ENCODE measurements at places on chromosomes 1 and 21.

DNA sequence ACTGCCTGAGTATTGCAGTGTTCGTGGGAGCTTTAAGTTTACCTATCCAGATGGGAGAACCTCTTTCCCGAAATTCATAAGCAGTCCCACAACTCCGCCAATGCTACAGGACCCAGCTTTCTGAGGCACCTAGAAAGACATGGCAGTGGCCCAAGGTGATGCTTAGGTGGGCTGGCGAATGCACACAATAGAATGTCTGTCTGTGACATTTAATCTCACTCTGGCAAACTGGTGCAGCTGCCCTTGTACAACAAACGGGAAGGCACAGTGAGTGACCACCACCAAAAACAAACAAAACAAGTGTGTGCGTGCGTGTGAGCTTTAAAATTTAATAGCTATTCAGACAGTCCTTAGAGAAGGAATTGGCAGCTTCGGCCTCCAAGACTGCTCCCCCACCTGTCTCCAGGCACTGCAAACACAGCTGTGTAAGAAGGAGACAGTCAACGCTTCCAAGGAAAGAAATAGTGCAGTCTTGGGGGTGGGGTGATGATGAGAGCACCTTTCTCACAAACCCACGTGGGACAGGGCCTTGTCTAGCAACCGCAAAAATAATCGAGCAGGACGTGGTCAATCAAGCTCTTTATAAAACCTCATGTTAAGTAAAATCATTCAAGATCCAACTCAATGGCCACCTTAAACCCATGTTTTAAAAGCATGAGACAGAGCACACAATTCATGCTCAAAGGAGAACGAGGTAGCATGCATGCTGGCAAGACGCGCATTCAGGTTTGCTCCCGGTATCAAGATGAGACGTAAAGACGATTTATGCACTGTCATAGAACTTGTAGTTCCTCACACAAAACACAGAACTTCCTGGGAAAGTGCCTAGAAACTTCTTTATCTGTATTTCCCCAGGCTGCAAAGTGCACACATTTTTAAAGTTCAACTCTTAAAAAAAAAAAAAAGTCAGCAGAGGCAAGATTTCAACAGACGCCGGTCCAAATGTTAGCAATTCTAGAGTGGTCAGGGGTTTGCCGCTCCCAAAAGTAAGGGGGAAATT, 84.1 kb downstream of the TM2D1 start:
- no peak for DNase-seq

GRCh38 chr1:172338295-172338735, 82.2 kb upstream of the C1orf105 start:
- DNase-seq, result no peak

DNA sequence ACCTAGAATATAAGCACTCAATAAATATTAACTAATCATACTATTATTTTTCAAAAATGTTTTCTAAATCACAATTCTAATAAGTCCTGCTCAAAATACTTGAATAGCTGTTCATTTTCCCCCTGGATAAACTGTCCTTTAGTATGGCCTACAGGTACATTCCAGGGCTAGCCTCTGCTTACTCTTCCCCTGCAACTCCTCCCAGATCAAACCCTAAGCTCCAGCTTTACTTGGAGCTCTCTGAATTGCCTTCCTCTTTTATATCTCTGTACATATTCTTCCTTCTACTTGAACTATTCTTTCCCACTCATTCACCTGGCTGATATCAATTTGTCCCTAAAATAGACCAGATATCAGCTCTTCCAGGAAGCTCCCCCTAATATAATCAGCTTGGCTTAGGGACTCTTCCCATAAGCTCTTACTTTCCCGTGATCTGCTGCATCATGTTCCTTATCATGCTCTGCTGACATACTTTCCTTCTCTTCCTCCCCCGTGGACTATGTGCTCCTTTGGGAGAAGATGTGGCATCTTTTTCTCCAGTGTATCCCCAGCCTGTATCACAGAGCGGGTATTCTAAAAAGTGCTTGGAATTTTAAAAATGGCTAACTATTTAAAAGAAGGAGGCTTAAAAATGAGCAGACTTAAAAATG, 43.1 kb upstream of the PIGC start:
- DNase-seq, result no peak

DNA sequence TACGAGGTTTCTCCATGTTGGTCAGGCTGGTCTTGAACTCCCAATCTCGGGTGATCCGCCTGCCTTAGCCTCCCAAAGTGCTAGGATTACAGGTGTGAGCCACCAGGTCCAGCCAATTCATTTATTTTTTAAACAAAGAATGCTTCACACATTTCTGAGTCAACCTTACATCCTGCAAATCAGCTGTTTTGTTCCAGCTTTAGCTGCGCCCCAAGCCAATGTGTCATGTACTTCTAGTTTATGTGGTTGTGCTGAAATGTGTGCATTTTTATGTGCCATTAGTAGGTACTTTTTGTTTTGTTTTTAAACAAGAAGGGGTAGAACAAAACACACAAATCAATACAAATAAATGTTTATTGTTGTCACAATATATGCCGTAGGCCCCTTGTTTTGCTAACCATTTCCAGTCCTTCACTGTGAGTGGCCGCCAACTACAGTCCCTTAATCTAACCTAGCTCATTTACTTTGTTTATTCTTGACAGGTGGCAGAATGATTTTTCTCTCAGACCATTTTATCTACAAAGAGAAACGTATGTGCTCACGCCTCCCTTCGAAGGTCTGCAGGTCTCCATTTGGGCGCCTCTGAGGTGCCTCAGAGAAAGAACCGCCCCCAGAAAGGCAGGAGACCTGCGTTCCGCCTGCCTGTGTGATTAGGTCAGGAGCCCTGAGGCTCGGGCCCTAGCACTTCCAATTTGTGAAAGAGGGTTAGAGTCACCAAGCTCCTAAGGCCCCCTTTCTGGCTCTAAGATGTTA, 2.8 kb upstream of the CASQ2 start:
- DNase-seq, result no peak

DNA sequence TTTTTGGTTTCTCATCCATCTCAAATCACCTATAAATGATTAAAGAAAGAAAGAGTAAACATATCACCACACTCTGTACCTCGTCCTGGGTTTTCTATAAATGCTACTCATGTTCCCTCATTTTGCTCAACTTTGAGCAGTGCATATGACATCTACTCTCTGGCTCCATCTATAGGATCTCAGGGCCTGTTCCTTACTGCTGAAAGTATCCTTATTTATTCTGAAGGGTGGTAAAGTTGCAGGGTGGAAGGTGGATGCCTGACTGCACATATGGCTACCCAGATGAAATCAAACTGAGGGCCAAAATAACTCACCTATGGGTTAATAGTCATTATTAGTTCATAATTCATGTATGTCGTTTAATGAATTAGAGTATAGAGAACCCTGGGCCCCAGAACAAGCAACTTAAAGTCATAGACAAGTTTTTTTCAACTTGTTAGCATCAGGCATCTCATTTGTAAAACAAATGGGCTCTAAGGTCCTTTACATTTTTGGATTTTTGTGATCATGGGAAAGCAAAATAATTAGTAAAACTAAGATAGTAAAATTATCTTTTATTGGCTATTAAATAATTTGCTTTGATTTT, 46.5 kb downstream of the NCF2 start:
- no peak for DNase-seq

GRCh38 chr1:27087371-27088220, 67.3 kb downstream of the SLC9A1 start:
- no peak for DNase-seq

GRCh38 chr1:56904663-56905397, 50.2 kb downstream of the C8A start:
- DNase-seq, result no peak

DNA sequence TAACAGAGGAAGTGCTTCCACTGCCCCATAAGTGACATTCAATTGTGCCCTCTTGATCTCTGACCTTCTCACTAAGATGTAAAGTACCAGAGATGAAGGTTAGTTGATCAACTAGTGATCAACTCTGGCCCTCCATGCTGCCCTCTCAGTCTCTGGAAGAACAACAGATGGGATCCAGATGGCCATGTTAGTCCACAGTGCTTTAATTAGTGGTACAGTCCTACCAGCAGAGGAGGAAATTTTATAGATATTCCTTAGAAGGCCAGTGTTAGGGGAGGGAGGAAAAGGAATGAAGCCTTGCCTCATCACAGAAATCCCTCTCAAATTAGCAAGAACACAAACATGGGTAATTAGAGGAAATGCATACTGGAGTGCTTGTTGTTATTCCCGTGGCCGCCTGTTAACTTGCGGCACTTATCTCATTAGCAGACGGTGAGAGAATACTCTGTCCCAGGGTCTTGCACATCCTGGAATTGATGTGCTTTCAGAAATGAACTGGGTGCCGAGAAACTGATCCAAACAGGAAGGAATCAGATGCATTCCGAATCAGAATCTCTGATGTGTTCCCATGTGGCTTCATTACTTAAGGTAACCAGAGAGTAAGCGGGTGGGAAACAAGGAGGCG, 91.1 kb upstream of the RGS4 start:
- DNase-seq, result no peak

DNA sequence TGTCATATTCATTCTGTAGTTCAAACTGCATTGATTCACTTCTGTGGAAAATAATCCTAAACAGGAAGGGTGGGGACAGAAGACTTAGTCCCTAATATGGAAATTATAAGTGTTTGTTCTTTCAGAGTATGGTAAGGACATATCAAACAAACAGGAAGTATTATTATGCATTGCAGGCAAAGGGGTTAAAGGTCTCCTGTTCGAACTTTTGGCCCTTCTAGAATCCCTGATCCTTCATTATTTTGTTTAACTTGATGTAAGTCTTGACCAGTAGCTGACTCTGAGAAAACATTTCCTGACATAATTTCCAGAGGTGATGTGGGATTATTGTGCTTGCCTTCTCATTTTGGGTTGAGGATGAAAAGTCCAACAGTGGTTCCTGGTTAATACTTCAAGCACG, 215.4 kb upstream of the ADGRL2 start:
- DNase-seq, result no peak

- no peak for DNase-seq
Observed at GRCh38 chr1:157995583-157996169, 2.2 kb downstream of the KIRREL1 start.

DNA sequence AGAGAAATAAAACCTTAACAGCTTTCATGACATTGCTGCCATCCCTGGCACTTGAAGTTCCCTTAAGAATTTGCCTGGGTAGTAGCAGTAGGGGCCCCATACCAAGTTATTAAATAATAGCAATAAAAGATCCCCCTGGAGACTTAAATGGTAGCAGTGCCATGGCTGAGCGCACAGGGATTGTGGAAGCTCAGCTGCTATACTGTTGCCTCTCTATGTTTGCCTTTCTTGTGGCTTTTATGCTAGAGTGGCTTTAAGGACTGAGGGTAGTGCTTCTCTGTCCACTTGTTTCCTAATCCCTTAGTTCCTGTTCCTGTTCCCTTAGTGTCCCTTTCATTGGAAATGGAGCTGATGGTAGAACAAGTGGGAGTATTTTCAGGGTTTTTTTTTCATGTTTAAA, 42.1 kb downstream of the NCF2 start:
- DNase-seq, result no peak

DNA sequence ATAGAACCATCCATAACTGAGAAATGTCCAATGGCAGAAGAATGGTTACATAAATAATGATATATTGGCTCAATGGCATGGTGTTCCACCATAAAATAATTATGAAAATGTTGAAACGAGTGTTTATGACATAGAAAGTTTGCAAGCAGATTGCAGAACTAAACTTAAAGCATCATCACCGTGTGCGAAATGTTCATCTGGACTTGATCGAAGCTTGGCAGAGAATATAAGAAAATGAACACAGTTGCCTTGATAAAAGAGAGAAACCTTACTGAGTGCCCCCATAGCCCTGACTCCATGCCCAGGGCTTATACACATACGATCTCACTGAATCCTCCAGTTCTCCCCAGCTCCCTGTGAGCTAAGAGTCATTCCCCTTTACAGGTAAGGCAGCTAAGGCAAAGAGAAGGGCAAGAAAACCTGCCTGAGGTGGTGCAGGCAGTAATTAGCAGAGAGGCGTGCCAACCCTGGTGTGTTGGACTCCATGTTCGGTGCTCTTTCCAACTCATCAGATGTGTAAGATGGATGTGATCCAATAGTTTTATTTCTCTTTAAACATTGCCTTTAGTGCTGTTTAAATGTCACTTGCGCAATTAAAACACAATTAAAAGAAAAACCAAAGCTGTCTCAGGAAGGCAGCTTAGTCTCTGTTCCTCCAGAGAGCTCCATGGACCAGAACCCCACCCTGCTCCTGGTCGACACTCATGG, 21.8 kb upstream of the SPOCD1 start:
- DNase-seq, result no peak

DNA sequence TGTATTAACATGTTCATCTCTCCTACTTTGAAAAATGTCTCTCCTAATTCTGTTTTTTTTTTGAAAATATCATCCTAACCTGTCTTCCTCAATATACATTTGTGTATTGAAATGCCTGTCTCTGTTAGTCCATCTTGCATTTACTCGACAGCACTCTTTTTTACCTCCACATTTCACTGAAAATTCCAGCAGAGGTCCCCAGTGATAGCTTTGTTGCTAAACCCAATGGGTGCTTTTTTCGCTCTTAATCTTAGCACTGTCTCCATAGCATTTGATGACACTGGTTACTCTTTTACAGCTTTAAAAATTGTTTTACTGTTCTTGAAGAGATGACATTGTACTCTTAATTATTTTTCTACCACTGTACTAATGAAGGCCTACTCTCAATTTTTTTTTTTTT, 10.8 kb downstream of the OSBPL9 start:
- no peak for DNase-seq

DNA sequence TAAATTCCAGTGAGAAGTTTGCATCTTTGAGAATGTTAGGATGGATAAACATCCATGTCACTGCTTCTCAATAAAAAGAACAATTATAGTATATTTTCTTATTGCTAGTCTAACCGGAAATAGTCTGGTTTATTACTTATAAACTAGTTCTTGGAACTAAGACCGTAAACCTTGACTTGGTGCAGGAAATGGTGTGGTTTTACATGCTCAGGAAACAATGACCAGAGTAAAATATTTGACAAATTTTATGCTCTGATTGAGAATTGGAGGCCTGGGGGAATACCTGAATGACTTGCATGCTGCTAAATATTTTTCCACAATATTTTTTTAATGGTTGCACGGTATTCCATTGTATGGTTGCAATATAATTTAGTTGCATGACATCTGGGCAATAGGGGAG, 76.3 kb downstream of the XCL2 start:
- DNase-seq, result no peak

GRCh38 chr1:180271272-180272255, 41.5 kb downstream of the LHX4 start:
- no peak for DNase-seq

- no peak for DNase-seq
Observed at GRCh38 chr1:95084317-95085176, 11.8 kb upstream of the ALG14 start.

DNA sequence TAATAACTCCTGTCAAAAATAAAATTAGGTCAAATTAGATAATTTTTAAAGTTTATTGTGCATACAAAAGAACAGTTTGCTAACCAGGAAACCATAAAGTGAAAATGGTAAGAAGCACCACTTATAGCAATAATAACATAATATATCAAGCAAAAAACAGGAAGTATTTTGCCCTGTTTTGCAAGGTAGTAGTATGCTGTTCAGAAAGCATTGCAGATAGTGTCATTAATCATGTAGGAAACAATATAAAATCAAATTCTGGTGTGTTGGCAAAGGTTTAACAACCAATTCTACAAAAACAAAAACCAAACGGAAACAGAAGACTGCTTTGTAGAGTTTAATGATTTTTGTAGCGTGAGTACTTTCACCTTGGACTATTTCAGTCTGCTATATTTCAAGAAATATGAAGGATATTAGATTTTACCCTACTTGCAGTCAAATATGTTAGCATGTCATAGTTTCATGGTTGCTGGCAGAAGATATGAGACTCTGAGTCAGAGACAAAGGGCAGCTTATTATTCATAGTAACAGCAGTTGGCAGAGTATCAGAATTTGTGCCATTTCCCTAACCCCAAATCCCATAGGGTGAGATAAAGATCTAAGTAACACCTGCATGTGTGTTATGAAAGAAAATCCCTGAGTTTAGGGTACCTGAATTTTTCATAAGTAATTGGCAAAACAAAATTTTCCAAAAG, 729.0 kb upstream of the BRINP3 start:
- no peak for DNase-seq

Measured in T-cell (primary cell).